Inflammatory macrophage (primary cell): ENCODE measurements at places on chromosomes 3 and 15.

GRCh38 chr3:155488671-155489070, 195.2 kb upstream of the STRIT1 start:
- DNase-seq, result no peak

DNA sequence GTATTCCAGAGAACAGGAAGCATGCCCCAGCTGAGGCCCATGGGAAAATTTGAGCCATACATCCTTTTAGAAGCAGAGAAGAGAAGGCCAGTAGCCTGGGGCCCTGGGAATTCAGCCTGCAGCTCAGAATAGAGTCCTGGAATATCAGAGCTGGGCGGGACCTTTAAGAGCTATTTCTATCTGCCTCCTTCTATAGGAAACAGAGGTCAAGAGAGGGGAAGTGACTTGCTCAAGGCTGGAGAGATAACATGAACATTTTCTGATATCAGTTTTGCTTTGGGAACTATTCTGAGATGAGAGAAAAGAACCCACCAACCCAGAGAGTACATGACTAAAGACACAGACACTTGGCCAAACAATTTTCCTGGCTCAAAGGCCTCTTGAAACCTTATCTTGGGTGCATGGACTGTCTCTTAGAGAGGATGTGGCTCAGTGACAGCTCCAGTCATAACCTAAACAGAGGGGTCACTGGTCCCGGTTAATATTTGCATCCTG, 26.0 kb downstream of the MASP1 start:
- DNase-seq, result no peak

DNA sequence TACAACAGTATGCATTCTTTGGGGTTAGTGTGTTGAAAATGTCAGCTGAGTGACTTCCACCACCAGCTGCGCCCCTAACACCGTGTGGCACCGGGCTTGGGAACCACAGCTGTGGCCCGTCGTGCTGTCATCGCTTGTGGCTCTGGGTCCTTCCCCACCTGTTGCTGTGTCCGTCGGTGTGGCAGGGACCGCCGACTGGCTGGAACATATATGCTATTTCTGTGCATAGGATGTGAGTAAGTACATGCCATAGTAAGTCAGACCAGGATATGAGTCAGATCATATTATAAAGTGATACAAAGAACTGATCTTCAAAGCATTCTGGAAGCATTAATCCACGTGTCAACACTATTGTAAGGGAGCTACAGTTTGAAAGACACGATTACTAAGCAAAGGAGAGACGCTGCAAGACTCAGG, 31.9 kb downstream of the EHD4 start:
- no peak for DNase-seq

DNA sequence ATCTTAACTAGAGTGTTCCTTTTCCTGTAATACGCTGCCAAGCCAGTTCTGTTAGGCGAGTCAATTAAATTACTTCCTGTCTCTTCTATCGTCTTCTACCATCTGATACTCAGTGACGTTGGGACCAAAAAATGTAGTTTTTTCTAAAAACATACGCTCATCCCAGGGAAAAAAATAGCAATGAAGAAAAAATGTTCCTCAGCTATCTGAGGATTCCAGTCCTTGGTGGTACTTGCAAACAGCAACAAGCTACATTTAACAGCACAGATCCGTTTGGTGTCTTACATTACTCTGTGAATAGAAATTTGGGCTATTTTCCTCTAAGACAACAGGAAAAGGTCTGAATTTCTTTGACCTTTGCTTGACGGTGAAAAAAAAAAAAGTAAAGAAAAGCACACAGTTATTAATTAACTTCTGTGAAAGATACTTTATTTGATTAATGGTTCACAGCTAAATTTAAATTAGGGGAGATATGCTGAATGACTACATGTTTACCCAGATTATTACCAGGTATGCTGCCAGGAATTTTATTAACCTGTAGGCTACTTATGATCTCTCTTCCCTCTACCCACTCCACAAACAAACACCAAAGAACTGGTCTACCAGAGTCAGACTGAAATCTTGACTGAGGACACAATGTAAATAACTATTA, 254.4 kb upstream of the ZPLD1 start:
- DNase-seq, result no peak
